ENCODE measurements at places on chromosomes 2 and 18. TPM values are rescaled to one million over a fixed set of nuclear protein-coding genes. Genes with fewer than 3 reads are reported as not detected.

Gene ZNF396
- 1.1 TPM for total RNA-seq

Gene MYL1
- total RNA-seq: 3.1 TPM

DNA sequence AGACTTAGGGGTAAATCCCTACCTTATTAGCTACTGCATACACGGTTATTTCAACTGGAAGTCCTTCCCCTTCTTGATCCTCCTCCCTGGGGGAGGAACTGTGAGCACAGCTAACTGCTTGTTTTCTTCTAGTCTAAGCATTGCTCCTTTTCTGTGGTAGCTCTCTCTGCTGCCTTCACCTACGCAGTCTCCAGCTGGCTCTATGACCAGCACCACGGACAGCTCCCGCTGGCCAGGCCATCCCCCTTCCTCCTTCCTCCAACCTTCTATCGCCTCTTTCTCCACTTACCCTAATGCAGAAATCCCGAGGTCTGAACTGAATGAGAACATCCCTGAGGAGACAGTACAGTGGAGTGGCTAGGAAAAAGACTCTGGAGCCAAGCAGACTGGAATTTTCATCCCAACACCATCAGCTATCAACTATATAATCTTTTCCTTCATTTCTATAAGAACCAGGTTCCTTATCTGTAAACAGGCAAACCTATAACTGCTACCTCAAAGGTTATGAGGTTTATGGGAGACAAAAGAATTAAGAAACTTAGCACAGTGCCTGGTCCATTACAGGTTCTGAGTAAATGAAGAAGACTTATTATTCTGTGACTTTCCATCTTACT lies 4.7 kb upstream of the CFAP65 start:
- no peak overlapping the region for H3K4me3 ChIP-seq
- DNase-seq: no peak
- peaks cover 6% of the 10 kb centered on the region for H3K4me1 ChIP-seq
- no peaks in the 10 kb centered on the region for H3K36me3 ChIP-seq

GRCh38 chr2:115649731-115650130 lies 1207.3 kb downstream of the DPP10 start:
- H3K27ac ChIP-seq: no peak overlapping the region
- H3K36me3 ChIP-seq: no peaks in the 10 kb centered on the region
- no peak overlapping the region for H3K4me3 ChIP-seq
- no peaks in the 10 kb centered on the region for H3K4me1 ChIP-seq

Gene UGT1A4
- not detected for total RNA-seq

DNA sequence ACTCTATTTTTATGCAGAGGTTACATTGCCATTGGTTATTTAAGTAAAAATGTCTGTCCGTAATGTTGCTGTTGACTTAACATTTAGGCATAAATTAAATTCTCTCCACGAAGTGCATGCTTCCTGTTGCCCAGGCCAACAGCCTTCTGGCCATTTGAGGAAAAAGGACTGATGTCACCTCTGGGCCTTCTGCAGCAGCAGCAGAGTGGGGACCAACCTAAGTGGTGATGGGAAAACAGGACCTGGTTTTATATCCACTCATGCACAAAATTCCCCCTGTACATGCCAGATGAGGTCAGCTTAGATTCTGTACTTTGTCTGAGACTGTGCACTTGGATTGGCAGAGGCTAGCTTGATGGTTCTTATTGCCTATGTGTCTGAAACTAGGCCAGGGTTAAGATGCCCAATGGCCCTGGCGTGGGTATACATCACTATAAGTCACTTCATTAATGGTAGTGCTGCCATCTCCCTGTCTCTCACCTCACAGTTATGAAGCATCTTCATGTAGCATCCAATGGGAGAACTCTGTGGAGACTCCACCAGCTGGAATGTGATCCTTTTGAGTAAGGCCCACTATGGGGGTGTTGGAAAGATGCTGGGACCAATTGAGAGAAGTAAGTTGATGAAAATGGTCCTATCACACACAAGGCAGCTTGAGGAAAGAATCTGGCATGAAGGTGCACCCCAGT lies 4.4 kb downstream of the ARHGAP25 start:
- H3K27ac ChIP-seq: peak overlapping the region; percentile 94
- DNase-seq: no peak
- H3K36me3 ChIP-seq: no peaks in the 10 kb centered on the region
- no peak overlapping the region for H3K4me3 ChIP-seq
- H3K4me1 ChIP-seq: no peaks in the 10 kb centered on the region

Gene CASP10
- total RNA-seq: 4.8 TPM

Gene SKOR2
- total RNA-seq: not detected

Gene POU3F3
- 0.12 TPM for total RNA-seq

- H3K4me1 ChIP-seq: no peaks in the 10 kb centered on the region
- H3K27ac ChIP-seq: no peak overlapping the region
- H3K4me3 ChIP-seq: no peak overlapping the region
- no peaks in the 10 kb centered on the region for H3K27me3 ChIP-seq
These were observed 82.0 kb upstream of the SLC66A3 start for GRCh38 chr2:11073251-11073650.

GRCh38 chr2:239295377-239296019 lies 105.3 kb downstream of the HDAC4 start:
- peaks cover 58% of the 10 kb centered on the region for H3K4me1 ChIP-seq
- peak overlapping the region; percentile 54 for H3K27ac ChIP-seq
- H3K4me3 ChIP-seq: no peak overlapping the region
- no peaks in the 10 kb centered on the region for H3K27me3 ChIP-seq
- no peak for DNase-seq
- H3K36me3 ChIP-seq: no peaks in the 10 kb centered on the region
